GM04504 (cell line): ENCODE measurements at places on chromosomes 3 and 15.
A peak's percentile ranks its signal among the peaks of the same experiment; 100 is the strongest.

DNA sequence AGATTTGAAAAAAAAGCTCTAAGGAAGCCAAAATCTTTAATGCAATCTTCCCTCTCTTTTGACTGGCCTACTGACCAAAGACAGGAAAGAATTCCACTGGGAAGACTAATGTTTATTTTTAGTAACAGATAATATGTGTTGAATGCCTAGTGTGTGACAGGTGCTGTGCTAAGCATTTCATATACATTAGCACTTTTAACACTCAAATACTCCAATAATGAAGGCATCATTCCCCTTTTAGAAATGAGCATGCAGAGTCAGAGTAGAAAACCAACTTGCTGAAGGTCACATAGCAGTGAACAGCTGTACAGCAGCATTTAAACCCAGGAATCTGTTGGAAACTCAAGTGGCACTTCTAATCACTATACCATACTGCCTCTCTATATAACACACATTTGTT lies 170.6 kb downstream of the MINAR1 start:
- DNase-seq, result no peak

DNA sequence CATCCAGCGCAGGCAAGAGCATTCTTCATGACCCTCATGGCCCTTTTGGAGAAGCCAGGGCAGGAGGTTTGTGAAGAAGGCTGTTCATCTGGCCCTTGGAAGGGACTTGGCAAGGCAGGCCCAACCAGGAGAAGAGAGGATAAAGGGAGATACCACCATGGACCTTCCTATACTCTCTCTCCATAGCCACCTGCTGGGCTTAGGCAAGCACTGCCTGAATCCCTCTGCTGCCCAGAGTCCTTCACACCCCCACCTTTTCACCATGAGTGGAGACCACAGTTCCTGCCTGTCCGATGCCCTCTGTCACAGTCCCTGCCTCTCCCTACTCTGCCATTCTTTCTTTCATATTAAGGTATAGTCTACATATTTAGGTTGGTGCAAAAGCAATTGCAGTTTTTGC lies 10.6 kb upstream of the SFMBT1 start:
- no peak for DNase-seq

- DNase-seq, result no peak
Observed at GRCh38 chr15:84973492-84974460, 7.9 kb upstream of the PDE8A start.

GRCh38 chr3:52696830-52697631 lies 8.6 kb downstream of the GLT8D1 start:
- DNase-seq, result no peak

- peak; percentile 87 for DNase-seq
Observed at GRCh38 chr3:51340013-51340829, 44.9 kb upstream of the MANF start.

DNA sequence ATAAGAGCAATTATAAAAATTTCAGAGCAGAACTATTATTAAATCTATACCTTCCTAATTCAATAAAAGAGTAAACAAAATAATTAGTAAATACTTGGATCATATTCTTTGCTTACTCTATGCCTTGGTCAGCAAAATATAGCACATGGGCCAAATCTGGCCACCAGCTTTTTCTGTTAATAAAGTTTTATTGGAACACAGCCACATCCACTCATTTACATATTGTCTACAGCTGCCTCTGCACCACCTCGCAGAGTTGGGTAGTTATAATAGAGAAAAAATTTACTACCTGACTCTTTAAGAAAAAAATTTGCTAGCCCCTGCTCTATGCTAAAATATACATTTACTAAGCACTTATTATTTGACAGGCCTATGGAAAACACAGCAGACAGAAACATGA lies 32.2 kb upstream of the GANC start:
- no peak for DNase-seq

DNA sequence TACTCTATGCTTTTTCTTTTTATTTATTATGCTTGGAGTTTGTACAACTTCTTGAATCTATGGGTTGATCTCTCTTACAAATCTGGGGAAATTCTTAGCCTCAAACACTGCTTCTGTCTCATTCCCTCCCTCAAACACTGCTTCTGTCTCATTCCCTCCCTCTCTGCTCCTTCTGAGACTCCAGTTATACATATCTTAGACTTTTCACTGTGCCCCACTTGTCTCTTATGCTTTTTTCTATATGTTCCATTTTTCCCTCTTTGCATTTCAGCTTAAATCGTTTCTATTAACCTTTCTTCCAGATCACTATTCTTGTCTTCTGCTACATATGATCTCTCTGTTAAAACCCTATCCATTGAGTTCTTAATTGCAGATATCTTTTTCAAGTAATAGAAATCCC lies 50.4 kb downstream of the RFTN1 start:
- no peak for DNase-seq
